ENCODE measurements at places on chromosomes 11 and 22.

DNA sequence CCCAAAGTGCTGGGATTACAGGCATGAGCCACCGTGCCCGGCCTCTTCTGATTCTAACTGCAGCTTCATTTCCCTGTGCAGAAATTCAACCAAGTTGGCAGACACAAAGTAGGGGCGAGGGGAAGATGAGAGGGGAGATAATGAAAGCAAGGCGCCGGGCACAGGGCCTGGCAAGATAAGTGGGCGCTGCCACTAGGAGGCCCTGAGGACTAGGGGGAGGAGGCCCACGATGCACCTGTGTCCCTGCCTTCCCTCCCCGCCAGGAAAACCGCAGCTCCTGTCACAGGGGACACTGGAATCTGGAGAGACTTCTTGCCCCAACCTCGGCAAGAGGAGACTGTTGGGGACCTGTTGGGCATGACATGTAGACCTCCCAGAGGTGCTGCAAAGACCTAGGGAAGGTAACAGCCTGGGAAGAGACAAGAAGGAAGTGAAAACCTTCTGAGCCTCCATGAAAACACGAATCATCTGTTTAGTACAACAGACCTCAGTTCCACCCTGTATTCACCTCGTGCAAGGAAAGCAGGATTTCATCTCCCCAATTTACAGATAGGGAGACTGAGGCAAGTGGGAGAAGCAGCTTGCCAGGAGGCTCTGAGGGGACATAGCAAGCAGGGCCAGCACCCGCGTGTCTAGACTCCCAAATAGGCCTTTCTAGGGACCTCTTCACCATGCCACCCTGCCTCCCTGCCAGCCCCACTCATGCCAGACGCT lies 3.1 kb upstream of the LGALS1 start:
- DNase-seq = no peak

DNA sequence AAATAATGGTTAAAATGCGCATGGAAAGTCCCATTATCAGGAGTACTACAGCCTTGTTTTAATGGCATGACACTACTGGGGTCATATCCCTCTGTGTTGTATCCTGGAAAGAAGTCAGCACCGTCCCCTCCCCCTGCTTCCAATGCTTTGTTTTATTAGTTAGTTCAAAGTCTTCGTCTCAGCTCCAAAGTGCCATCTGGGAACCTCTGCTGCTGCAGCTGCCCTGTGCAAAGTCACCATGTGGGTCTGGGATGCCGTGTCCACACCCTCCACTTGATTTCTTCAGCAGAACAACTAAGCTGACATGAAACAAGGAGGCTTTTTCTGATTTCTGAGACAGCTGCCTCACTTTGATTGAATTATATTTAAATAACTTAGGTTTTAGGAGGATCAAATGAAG lies 29.5 kb upstream of the NCAM1 start:
- DNase-seq = no peak

- no peak for DNase-seq
Observed at GRCh38 chr11:16406226-16406625, 49.9 kb upstream of the SOX6 start.

DNA sequence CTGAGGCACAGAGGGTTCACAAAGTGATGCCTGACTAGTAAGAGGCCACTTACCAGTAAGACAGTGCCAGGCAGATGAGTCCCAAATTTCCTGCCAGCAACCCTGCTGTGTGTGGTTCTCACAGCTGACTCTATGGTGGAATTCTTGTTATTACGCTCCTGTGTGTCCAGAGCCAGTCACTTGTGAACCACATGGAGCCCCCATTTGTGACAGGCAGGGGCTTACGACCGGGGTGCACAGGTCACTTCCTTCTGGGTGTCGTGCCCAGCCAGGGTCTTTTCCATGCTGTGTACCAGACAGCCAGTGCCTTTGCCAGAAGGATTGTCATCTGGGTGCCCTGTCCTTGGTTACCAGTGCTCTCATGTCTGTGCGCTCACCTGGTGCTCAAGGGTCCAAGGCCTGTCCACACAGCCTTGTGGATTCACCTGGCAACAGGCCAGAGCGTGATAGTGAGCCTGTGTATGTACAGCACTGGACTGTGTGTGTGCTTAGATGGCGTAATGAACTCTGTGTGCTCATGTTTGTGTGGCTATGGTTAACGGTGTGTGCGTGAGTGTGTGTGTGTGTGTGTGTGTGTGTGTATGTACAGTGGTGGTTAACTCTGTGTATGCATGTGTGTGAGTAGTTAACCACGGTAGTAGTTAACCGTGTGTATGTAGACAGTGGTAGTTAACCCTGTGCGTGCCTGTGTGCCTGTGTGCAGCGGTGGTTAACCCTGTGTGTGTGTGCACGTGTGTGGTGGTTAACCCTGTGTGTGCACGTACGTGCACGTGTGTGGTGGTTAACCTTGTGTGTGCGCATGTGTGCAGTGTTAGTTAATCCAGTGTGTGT lies 18.6 kb downstream of the GRAMD4 start:
- DNase-seq = no peak

GRCh38 chr22:44179989-44180705 lies 578 bp upstream of the PARVG start:
- no peak for DNase-seq

GRCh38 chr11:16805938-16806337 lies 67.5 kb downstream of the C11orf58 start:
- no peak for DNase-seq

- DNase-seq = no peak
Observed at GRCh38 chr11:82229341-82229740, 504.3 kb downstream of the FAM181B start.

GRCh38 chr11:125055107-125055715 lies 7.9 kb upstream of the SLC37A2 start:
- no peak for DNase-seq

- DNase-seq = no peak
Observed at GRCh38 chr22:24355574-24355973, 71.8 kb upstream of the ADORA2A start.

GRCh38 chr11:103648670-103649400 lies 387.6 kb upstream of the DDI1 start:
- no peak for DNase-seq

GRCh38 chr11:76235233-76236091 lies 29.2 kb upstream of the WNT11 start:
- peak; percentile 92 for DNase-seq

DNA sequence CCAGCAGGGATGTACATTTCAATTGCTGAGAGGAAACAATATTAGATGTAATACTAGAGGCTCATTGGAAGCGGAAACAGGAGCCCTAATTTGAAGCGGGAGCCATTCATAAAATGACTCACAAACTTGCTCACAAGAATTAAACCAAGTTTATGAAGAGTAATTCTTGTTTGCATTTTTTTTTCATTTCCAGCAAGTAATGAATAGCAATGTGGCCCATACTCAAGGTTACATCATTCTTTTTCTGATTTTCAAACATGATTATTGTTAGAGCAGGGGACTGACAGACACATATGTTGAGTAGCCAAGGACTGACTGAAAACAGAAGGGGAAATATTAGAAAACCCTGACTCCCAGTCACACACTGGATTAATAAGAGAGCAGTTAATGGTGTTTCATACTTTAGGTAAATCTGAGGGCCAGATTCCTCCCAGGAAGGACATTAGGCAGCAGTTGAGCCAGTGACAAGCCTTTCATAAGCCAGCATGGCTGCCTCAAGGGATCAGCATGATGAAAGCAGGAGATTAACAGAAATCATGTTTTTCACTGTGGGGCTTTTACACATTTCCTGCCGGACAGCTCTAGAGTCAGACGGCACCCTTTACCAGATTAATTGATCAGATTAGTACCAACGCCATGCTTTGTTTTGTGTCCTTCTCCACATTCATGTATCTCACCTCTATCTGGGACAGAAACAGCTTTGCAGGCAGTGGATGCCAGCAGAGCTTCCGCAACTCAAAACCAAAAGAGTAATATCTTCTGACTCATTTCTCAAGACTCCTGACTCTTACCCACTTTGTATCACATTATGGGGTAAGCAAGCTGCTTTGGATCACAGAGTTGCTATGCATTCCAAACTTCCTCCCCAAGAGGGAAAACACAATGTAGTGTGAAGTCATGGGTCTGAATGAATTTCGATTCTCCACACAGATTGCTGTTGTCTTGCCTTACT lies 831.6 kb downstream of the KCNA4 start:
- peak; percentile 16 for DNase-seq

DNA sequence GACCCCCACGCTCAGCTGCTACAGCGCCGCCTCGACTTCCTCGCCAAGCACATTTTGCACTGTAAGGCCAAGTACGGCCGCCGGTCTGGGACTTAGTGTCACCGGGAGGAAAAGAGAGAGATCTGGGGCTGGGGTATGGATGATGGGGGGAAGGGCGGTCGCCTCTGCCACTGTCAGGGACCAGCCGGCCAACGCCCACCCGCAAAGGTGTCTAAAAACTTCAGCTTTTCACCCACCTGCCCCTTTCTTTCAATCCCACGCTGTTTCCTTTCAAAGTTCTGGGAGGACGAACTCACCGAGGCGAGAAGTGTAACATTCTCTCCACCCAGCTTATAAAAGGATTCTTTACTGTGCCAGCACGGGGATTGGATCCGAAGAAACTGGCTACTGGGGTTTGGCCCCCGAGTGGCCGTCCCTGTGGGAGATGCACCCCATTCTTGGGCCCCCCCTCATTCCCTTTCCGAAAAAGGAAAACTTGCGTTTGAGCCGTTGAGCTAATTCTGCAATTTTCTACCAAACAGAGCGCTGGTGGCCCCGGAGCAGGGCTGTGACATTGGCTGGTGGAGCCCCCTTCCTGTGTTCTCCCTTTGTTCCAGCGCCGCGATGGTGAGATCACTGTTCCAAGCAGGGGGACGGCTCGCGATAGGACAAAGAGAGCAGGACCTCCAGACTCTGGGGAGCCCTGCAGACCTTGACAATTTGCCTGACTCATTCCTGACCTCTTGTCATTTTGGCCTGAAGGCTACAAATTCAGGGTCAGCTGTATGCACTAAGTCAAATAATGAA lies 1.8 kb downstream of the FJX1 start:
- peak; percentile 18 for DNase-seq

DNA sequence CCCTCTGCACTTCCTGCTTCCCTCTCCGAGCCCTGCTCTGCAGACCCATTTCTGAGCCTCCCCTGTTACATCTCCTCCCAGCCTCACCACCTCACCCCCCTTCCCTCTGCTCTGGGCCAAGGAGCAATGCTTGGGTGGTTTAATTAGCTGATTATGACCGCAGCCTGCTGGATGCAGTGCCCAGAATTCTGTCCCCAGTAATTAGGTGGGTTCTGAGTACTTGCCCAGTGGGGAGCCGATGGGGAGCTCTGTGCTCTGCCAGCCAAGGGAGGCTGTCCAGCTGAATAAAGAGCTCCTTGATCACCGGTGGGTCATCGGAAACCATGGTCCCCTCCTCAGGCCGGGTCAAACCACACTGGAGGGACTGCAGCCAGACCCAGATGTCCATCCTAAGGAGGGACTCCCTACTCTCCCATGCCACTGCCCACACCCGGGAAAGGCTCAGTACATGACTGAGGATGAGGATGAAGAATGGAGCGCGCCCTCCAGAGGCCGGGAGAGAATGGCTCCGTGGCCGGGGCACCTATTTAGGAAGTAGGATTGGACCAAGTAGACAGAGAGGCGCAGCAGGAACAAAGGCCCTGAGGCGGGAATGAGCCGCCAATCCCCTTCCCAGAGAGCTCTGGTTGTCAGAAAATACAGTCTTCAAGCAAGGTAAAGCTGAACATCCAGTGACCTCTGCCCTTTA lies 9.1 kb downstream of the ARRB1 start:
- DNase-seq = no peak

DNA sequence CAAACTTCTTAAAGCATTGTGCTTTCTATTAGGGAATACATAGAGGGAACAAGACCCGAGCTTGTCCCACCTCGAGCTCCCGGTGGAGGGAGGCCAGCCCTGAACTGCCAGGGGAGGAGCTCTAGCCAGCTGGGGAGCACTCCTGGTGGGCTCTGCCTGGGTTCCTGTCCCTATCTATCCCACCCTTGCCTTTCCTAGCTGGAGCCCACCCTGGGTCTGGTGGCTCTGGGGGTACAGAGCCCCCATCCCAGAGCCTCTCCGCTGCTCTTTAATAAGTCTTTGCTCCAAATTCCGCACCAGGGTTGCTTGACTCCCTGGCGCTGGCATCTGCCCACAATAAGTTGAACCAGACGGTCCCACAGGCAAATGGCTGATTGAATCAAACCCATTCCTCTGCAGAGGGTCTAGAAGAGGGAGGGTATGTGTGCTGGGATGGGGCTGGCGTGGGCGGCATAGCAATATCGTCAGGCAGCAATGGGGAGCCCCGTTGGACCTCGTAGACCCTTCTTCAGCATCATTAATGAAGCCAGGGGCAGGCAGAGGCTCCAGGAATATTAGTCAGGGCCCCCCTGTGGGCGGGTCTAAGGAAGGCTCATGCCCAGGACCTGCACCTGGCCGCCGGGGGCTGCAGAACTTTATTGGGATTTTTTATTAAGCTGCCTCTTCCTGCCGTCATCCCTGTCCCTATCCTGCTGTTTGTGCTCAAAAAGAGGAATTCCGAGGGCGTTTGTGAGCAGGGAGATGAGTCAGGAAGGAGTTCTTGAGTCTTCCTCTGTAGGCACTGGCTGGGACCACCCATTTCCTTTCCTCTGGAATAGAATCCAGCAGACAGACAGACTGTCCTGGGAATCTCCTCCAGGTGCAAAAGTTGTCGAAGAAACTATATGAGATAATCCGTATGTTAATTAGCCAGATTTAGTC lies 38.5 kb upstream of the RIC3 start:
- no peak for DNase-seq

- no peak for DNase-seq
Observed at GRCh38 chr22:25582946-25583345, 18.5 kb downstream of the GRK3 start.

DNA sequence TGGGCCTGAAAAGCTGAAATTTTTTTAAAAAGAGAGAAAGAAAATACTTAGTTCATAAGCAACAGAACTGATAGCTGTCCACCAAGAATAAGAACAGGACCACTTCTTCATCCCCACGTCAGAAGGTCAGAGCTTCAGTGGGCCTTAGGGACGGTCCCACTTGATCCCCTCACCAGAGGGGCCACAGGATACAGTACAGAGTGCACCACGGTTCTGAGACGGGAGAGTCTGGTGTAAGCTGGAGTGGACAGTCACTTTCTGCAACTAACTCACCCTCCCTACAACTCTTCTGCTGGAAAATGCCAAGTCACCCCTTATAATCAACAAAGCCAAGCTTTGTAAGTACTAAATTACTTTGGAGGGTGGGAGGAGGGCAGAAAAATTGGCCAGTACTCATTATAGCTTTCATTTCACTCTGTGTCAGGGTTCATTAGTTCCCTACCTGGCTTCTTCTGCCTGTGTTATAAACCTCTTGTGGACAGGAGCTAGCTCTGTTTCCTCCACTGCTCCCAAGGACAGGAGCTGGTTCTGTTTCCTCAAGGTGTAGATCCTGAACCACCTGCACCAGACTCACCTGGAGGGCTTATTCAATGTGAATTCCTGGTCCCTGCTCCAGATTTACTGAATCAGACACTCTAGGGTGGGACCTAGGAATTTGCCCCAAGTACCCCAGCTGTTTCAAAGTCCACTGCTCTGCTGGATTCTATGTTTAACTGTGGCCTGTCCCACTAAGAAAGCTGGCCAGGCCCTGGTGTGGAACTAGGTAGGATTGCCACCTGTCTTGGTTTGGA lies 39.6 kb downstream of the SCGB1A1 start:
- DNase-seq = no peak

- DNase-seq = no peak
Observed at GRCh38 chr11:1563149-1563638, 8.9 kb downstream of the DUSP8 start.

GRCh38 chr22:49724893-49725489 lies 102.7 kb downstream of the BRD1 start:
- DNase-seq = peak; percentile 68
